Stimulated activated memory B cell treated with anti-CD40 and anti-IgM and Interleukin-4, amounts not matched to agents 10 μg/mL and 1 μg/mL and 100 μg/mL, for 72 hours (primary cell): ENCODE measurements at places on chromosomes 7 and 10.

GRCh38 chr10:105691811-105692210 is 1050.7 kb downstream of the SORCS3 start:
- no peak for ATAC-seq

GRCh38 chr7:32070406-32071360 is at the start of gene PDE1C:
Gene PDE1C, minus strand, starts transcription at chr7:32070407.
- no peak for ATAC-seq

- no peak for ATAC-seq
Observed at GRCh38 chr7:127541548-127541947, 43.8 kb downstream of the GCC1 start.

DNA sequence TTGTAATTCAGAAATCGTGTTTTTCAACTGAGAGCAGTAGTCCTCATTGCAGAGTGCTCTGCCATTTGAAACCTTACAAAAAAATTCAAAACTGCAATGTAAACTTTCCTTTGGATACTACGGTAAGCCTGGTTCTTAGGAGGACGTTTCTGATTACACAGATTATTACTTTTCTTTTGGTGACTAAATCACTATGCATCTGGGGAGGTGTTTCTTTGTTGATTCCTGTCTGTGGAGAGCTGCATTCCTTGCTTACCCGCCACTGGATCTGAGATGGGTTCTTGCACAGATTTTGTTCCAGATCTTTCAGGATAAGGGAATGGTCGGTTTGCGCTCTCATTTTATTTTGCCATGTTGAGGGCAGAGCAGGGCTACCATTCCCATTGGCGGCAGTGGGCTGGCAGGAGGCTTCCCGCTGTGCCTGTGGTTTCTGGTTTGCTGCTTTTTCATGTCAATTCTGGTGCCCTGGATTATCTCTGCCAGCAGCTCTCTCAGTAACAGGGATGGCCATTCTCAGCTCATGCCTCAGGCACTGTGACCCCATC is 485.1 kb downstream of the GLRX3 start:
- ATAC-seq, result no peak

DNA sequence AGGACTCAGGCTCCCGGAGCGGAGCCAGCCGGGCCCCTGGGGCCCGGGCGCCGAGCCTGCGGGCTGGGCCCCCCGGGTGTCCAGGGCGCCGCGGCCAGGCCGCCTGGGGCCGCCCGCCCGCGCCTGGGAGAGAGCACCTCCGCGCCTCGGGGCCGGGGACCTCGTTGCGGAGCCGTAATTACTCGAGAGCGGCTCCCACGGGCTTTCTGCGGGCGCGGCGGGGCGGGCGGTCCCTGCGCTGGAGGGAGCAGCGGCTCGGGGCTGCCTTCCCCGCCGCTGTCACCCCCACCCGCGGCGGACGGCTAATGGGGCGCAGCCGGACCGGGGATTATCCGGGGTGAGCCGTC is 1.5 kb downstream of the GNB2 start:
- ATAC-seq, result no peak

- ATAC-seq, result no peak
Observed at GRCh38 chr10:3412071-3412582, 239.5 kb upstream of the PITRM1 start.

GRCh38 chr10:49280001-49280408 is 19.0 kb upstream of the C10orf71 start:
- ATAC-seq, result no peak

DNA sequence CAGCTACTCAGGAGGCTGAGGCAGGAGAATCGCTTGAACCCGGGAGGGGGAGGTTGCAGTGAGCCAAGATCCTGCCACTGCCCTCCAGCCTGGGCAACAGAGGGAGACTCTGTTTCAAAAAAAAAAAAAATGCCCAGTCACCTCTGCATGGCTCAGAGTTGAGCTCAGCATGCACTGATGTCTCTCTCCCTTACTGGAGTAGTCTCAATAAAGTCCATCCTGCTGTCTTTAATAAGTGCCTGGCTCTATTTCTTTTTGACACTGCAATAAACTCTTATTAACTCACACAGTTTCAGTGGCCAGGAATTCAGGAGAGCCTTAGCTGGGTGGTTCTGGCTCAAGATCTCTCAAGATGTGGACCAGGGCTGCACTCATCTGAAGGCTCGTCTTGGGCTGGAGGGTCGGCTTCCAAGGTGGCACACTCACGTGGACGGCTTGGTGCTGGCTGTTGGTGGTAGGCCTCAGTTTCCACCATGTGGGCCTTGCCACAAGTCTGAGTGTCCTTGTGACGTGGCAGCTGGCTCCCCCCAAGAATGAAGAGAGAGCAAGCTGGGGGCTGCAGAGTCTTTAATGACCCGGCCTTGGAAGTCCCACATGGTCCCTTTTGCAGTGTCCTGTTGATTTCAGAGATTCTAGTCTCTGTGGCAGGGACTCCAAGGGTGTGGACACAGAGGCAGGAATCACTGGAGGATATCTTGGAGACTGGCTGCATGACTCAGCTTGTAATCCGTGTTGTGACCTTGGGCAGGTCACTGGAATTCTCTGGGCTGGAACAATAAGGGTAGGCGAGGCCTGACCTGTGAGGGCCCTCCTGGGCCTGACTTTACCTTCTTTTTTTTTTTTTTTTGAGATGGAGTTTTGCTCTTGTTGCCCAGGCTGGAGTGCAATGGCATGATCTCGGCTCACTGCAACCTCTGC is 85.9 kb upstream of the KMT2C start:
- ATAC-seq, result no peak

DNA sequence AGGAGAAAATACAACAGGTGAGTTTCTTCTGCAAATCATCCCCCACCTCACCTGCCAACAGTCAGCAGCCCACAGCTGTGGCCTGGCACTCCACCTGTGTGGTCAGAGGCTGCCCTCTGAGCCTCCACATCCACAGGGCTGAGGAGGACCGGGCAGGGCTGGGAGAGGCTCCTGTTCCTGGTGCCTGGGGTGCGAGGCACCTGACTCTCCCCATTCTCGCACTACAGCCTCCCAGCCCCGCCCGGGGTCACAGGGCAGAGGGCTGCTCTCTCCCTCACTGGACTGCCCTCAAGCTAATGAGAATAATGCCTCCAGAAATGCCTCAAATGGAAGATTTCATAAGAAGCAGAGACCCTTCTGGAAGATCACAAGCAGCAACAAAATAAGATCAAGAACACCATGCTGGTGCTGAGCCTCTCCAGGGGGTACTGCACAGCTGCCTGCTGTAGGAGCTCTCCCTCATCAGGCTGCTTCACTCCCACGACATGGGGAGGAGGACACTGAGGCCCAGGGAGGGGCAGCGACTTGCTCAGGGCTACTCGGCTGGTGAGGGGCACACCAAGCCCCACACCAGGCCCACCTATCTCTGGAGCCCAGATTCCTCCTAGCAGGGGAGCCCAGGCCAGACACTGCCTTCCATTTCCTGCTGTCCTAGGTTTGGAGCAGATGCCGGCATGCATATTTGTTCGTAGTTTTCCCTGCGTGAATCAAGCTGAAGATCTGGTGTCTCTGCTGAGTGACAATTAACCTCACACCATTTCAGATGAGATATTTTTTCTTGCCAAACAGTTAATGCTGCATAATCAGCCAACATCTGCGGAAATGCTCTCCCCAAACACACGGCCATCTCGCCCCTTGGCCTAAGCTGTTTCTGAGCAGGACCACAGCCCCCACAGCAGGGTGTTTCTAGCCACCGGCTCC is 76.5 kb downstream of the FAM53B start:
- no peak for ATAC-seq

DNA sequence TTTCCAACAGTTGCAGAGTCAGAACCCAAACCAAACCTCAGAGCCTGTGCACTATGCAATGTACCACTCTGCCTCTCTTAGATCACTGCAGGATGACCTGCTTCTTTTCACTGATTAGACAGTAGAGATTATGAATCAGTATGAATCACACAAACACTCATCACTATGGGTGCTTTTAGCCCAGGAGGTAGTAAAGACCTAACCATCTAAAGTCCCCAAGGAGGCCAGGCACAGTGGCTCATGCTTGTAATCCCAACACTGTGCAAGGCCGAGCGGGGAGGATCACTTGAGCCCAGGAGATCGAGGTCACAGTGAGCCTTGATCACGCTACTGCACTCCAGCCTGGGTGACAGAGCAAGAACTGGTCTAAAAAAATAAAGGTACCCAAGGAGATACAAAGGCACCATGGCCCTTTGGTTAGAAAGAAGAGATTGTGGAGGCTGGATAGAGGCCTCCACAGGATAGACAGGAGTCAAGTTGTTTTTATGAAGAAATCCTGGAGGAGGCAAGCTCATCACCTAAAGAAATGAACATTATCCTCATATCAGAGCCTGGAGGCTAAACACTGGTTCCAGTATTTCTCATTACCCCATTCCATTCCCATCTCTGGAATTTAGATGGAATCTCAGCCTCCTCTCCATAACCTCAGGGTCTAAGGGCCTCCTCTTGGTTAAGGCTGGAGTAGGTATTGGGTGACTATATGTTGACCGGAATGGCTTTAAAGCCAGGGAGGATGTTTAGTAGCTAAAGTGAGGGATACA is 12.9 kb downstream of the SEC31B start:
- ATAC-seq, result no peak
